A673 (cell line): ENCODE measurements at places on chromosomes 3 and 15.

GRCh38 chr15:65819563-65819960 lies 27.5 kb upstream of the DENND4A start:
- H3K4me1 ChIP-seq = no peaks in the 10 kb centered on the region
- H3K4me3 ChIP-seq = no peak overlapping the region
- DNase-seq = no peak
- no peak overlapping the region for H3K27ac ChIP-seq
- H3K27me3 ChIP-seq = no peaks in the 10 kb centered on the region

DNA sequence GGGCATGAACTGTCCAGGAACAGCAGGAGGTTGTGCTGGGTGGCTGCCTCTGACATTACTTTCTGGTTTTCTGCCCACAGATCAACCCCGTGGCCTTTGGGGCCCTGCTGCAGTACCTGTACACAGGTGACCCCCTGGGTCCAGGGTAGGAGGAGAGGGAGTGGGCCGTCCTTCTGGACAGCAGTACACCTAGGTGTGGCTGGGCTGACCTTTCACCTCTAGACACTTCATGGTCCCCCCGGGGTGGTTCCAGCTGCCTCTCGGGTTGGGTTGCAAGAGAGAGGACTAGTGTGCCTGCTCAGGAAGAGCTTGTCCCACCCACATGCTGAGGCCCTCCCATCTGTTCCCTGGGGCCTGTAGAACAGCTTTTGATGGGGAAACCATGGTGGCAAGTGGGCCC lies 3.7 kb downstream of the ABTB1 start:
- H3K36me3 ChIP-seq = no peaks in the 10 kb centered on the region
- H3K4me3 ChIP-seq = no peak overlapping the region
- H3K27ac ChIP-seq = no peak overlapping the region
- no peaks in the 10 kb centered on the region for H3K27me3 ChIP-seq
- DNase-seq = no peak
- H3K4me1 ChIP-seq = peaks cover 7% of the 10 kb centered on the region

DNA sequence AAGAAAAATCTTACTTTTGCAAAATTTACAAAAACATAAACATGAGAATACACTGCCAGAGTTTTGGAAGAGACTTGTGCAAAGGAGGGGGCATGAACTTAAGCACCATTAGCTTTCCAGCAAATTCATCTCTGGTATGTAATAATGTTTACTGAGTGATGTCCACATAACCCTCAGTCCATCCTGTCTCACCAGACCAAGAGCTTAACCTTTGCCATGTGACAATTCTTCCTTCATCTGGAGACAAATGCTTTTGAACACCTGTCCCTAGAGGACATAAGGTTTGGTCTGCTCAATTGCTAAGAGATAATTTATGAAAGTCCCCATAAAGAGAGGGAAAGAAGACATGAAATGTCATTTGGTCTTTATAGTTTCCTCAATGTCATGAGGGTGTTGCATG lies 412.3 kb downstream of the ERC2 start:
- DNase-seq = no peak
- H3K4me3 ChIP-seq = no peak overlapping the region
- H3K4me1 ChIP-seq = no peaks in the 10 kb centered on the region
- no peak overlapping the region for H3K27ac ChIP-seq

DNA sequence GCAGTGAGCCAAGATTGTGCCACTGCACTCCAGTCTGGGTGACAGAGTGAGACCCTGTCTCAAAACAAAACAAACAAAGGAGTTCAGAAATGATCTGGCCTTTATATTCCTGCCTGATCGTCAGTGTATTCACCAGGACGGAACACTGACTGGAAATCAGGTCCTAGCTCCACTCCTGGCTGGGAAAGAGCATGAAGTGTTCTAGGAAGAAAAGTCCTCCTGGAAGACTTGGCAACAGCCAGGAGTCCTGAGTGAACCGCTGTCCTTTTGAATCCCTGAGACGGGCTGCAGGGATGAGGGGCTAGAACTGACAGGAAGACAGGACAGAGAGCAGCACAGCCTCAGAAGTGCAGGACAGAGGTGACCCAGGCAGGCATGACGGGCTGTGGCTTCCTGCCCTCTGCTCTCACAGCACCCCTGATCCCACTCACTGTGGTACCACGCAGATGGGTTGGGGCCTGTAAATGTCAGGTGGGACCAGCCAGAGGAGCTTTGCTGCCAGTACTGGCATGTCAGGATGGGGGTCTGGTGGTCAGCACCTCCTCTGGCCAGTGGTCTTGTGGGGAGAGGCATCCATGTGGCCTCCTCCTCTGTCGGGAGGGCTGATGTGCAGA lies 23.5 kb downstream of the FAN1 start:
- H3K4me1 ChIP-seq = no peaks in the 10 kb centered on the region
- H3K27ac ChIP-seq = no peak overlapping the region
- peaks cover 64% of the 10 kb centered on the region for H3K36me3 ChIP-seq
- H3K27me3 ChIP-seq = no peaks in the 10 kb centered on the region
- DNase-seq = no peak
- H3K4me3 ChIP-seq = no peak overlapping the region
